Chondrocyte (in vitro differentiated cells): ENCODE measurements at places on chromosomes 1 and 21.

DNA sequence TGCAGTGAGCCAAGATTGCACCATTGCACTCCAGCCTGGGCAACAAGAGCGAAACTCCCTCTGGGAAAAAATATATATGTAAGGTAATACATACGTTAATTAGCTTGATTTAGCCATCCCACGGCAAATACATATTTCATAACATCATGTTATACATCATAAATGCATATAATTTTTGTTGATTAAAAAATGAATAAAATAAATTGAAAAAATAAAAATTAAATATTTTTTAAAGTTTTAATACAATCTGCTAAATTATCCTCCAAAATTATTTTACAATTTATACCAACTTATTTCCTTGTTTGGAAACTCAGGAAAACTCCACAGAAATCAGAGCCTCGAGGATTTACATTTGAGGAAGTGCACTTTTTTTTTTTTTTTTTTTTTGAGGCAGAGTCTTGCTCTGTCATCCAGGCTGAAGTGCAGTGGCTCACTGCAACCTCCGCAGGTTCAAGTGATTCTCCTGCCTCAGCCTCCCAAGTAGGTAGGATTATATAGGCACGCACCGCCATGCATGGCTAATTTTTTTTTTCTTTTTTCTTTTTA lies 12.6 kb upstream of the IPO9 start:
- DNase-seq, result no peak

GRCh38 chr1:110850627-110851026 lies 22.3 kb upstream of the CD53 start:
- DNase-seq, result no peak

DNA sequence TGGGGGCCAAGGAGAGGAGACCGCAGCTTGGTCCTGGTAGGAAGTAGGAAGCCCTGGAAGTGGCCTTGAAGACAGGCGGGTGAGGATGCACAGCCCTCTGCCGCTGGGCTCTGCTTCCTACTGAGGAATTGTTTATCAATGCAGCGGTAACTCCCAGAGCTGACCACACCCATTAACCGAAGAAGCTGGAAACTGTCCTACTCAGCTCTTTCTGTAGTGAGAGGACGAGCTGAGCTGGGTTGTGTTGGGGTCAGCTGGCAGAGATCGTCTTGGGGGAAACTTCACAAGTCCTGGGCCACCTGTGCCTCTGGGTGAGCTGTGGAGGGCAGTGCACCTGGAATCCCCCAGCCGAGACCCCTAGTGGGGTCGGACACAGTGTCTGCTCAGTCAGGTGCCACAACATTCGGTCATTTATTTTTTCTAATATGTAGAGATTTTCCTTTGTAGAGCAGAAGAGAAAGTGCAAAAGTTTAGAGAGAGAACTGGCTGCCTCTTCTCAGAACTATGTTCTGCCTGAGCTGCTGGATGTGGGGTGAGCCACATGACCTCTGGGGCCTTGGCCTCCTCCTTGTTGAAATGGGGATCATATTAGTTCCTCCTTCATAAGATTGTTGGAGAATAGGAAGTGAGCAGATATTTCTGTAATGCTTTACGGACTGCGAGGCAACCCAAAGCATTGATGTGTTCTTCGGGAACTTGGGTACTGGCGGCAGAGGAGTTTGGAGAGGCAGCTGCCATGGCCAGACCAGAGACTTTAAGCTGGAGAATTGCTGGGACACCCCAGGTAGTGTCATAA lies 3.6 kb downstream of the NECAP2 start:
- DNase-seq, result no peak

DNA sequence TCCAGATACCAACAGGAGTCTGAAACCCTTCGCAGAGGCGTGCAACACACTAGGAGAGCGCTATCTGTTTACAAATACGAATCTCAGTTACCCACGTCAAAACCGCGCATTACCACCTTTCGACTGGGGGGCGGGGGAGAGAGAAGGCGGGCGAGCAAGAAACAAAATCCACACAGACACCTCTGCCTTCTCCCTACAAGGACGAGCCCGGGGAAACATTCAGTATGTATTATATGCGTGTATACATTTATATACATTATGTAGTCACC lies 722 bp downstream of the TUT4 start:
- DNase-seq, result no peak

GRCh38 chr1:235863699-235864093 lies 3.0 kb downstream of the LYST start:
- no peak for DNase-seq

DNA sequence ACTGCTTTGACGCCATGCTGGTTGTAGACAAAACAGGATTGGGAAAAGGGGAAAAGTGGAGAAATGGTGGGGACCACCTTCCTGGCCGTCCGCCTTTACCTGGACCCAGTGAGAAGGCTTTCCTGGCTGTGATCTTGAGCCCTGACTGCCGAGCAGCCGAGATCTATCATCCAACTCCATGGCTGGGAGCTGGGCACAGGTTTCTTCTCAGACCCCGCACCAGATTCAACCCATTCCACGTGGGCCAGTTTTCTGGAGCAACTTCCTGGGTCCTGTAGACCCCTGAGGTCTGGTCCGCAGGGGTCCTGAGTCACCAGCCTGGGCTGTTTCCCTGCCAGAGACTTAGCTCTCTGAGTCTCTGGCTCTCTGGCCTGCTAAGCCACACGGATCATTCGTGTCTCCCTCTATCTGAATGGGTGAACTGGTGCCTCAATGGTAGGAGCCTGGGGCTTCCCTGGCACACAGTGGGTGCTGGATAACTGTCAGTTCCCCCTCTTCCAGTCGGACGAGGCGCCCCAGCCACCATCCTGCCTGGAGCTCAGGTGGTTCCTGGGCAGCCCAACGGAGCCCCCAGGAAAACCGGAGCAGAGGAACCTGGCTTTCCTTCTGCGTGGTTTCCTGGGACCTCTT lies 4.5 kb upstream of the NPHP4 start:
- peak; percentile 59 for DNase-seq

DNA sequence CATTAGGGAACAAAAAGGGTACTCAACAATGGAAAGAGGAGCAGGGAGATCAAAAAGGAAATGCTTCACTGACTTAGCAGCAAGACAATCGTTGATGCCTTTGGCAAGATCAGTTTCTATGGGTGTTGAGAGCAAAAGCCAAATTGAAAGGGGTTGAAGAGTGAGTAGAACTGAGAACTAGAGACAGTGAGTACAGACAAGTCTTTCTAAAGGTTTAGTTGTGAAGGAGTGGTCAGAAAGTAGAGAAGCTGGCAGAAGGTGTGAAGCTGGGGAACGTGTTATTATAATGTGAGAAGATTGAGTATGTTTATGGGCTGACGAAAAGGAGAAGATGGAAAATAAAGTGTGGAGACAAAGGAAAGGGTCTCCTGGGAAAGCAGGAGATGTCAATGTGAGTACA lies 221.2 kb upstream of the USP25 start:
- DNase-seq, result no peak
